ENCODE measurements at places on chromosomes 1 and 21.
A peak's percentile ranks its signal among the peaks of the same experiment; 100 is the strongest.

DNA sequence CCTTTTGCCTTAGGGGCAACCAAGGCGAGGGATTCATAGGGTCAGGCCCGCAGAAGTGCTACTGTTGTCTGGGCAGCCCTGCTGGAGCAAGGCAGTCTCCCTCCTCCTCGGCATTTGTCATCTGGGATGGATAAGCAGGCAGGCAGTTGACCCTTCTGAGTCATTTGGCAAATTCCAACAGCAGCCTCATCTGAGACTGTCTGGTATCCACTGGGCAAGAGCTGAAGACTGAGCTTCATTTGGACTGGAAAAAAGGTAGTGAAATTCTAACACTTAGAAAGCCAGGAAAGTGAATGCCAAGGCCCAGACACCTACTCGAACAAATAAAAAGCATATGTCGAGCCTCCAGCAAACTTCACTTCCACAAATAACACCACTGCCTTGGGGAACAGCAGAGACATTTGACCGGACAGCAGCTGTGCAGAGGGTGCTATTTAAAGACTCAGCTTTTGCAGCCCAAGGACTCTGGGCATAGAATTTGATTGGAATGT, 4.0 kb upstream of the ZBTB40 start:
- no peak for DNase-seq

DNA sequence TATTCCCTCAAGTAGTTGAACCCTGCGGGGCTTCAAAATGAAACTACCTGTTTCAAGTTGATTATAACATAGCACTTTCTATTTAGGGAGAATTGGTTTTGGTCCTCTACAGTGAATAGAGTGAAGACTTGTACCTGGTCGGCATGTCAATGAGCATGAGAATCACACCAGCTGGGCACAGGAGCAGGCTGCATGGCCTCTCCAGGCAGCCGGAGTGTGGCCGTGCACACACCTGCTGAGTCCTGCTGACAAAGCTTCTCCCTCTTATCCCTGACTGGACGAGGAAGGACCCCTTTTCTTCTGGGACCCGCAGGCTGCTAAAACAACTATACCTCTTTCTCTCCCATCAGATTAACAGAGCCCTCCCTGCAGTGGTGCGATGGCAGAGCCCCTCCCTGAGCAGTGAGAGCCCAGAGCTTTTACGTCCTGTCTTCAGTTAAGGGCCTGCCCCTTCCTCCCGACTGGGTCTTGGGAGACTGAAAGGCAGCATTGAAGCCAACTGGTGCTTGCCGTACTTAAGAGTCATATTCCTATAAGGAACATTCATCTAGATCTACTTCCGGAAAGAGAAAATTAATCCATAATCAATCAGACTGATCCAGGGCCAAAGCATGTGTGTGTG, 124.9 kb downstream of the CAPN8 start:
- DNase-seq, result no peak

GRCh38 chr1:65435987-65436386, 15.5 kb downstream of the LEPR start:
- no peak for DNase-seq

DNA sequence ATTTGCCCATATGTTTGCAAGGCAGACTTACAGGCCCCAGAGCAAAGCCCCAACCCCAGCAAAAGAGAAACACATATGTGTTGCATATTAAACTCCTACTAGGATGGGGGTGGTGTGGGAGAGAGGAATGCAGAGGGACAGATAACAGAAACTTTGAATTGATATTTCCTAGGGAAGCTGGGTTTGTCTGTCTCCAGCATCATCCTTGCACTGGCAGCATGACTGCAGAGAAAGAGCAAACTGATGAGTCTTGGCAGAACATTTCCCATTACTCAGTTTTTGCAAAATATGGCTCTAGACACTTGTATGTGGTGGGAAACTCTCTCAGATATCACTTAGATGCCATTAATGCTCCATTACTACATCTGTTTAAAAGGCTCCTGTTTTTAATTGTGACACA, 43.8 kb upstream of the MARK1 start:
- DNase-seq, result no peak

DNA sequence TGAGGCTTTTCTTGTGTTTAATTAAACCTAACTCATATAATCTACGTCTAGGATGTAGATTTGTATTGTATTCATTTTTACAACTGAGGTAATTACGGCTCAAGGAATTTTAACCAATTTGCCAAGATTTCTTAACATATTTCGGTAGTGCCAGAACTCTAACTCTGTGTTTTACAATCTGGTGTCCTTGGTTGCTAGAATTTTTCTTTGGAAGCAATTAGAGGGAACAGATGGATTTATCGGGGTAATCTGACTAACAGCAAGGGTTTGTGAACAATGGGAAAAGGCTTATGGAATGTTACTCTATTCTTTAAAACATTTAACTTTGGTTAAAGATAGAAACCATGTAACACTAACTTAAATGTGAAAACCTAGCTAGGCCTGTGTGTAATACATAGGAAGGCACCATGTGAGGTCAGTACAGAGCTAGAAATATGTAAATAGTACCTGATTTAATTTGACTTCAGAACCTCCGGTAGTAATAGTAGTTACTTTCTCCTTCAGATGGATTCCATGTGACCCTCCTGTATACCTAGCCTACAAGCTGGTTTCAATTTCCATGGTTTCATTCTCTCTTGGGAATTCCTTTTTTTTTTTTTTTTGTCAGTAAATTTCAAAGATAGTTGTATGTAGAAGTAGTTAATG, 1.2 kb downstream of the MTF2 start:
- DNase-seq, result peak; percentile 73

DNA sequence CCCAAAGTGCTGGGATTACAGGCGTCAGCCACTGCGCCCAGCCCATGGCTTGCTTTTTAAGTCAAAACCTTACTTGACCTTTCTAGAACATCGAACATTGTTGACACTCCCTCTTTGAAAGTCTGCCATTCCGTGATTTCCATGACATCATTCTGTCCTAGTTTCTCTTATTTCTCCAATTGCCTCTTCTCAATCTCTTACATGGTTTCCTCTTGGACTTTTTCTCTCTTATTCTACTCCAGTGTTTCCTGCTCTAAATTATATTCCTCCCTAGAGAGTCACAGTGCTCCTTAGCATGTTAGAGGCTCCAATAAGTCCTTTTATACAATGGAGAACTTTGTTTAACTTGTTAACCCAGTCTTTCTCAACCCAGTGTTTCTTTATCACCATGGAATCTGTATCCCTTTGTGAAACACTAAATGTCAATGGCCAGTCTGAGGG, 25.5 kb downstream of the JAM2 start:
- DNase-seq, result no peak

- no peak for DNase-seq
Observed at GRCh38 chr1:91804546-91805023, 81.4 kb downstream of the TGFBR3 start.

GRCh38 chr1:107229711-107230110, 88.9 kb downstream of the NTNG1 start:
- DNase-seq, result no peak

- DNase-seq, result no peak
Observed at GRCh38 chr21:29368906-29369305, 70.2 kb downstream of the BACH1 start.

DNA sequence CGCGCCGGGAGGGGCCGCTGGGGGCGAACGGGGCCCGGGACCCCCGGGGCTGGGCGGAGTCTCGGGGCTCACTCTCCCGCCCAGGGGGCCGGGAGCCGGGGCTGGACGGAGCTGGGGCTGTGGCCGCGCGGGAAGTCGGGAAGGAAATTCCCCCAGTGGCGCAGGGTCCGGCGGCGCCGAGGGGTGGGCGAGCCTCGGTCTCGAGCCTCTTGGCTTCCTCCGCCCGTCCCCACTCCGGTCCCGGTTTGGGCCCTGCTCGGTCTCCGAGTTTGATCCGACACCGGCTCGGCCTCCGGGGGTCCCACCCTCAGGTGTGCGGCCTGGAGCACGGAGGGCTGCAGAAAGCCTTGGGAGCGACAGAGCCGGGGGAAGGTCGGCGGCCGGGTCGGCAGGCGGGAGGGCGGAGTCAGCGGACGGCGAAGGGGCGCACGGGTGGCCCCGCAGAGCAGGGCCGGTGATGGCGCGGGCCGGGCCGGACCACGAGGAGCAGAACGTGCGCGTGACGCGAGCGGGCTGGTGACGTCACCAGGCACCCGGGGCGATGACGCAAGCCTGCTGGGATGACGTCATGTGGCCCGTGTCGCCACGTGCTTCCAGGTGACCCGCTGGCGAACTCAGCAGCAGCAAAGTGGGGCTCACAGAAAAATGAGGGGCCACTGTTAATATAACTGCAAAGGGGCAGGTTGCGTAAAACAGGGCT, 610 bp upstream of the HES4 start:
- peak; percentile 84 for DNase-seq

DNA sequence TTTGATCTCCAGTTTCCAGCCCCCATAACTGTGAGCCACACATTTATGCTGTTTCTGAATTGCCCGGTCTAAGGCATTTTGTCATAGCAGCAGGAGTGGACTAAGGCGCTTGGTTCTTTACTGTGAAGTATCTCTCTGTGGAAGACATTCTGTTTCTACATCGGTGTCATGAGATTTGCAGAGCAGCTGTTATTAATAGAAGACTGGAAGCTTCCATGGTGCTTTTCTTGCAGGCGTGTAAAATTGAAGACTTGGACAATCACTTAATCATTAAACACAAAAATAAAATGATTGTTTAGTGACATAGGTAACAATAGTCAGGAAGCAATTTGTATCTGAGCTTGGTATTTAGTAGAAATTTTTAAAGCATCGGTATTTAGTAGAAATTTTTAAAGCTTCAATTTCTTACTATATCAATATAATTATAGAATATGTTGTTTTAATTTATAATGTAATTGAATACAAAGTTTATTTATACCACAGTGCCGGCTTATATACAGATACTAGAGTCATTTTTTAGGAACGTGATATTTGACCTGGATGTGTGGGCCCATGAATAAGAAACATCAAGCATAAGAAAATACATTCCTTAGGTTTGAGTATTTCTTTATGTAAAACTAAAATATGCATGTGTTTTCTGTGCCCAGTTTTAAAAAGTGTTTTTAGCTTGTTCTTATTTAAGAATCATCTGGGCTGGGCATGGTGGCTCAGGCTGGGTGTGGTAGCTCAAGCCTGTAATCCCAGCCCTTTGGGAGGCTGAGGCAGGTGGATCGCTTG, 60.6 kb upstream of the COL6A1 start:
- no peak for DNase-seq

GRCh38 chr21:22020221-22020620, 1022.0 kb downstream of the NCAM2 start:
- no peak for DNase-seq

DNA sequence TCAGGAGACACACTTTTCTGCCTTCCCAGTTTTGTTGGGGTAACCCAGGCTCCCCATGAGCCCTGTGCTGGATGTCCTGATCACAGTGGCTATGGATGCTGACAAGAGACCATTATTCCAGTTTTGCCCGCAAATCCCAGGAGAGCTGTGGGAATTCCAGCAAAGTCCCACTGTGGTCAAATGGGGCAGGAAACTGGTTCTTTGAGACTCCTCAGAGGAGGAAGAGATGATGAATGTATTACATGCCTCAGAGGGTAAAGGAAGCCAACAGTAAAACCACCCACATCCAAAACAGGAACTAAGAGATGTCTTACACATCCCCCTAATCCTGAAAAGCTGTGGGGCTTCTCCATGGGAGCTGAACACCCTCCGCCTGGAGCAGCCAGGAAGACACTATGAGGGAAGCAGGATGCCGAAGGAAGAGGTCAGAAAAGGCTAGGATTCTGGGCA, 12.8 kb upstream of the MPZL1 start:
- DNase-seq, result no peak

All from GM13976 (cell line).